Activated naive CD8-positive, alpha-beta T cell treated with anti-CD3 and anti-CD28 coated beads for 36 hours (primary cell): ENCODE measurements at places on chromosomes 3 and 15.

DNA sequence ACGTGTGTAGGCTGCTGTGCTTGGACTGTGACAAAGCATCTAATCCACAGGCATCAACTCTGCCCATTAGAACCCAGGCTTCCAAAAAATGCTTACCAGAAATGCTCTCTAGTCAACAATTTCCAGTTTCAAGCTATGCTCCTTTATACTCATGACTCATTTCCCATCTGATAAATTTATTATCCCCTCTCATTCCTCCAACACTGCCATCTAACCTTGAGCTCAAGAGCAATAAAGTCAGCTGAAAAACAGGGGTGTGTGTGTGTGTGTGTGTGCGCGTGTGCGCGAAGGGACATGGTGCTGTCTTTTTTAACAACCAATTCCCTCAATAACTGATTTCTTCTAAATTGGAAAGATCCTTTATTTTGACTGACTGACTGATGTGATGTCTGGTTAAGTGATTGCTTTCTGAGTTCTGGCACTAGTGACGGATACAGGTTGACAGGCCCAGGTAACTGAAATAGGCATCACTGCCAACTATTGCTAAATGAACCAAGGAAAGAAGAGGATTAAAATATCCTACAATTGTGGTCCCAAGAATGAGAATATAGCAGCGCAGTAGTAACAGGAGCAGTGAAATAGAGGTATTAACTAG lies 405.5 kb downstream of the ZNF385D start:
- DNase-seq: no peak

DNA sequence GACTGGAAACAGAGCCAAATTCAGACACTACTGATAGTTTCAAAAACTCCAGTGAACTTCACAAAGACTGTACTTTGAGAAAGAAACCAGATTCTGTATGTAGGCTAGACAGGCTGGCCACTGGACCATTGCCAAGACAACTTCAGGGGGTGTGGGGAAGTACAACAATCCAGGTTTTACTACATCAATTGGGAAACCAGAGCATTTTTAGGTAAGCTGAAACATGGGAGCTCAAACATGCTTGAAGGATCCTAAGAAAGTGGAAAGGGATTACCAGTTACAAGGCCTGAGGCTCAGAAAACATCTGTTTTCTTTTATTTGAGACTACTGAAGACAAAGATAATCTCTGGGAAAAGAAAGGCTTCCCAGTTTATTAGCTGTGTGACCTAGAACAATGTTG lies 26.9 kb upstream of the ZNF280D start:
- no peak for DNase-seq

- no peak for DNase-seq
Observed at GRCh38 chr3:194233150-194233549, 97.2 kb downstream of the HES1 start.

DNA sequence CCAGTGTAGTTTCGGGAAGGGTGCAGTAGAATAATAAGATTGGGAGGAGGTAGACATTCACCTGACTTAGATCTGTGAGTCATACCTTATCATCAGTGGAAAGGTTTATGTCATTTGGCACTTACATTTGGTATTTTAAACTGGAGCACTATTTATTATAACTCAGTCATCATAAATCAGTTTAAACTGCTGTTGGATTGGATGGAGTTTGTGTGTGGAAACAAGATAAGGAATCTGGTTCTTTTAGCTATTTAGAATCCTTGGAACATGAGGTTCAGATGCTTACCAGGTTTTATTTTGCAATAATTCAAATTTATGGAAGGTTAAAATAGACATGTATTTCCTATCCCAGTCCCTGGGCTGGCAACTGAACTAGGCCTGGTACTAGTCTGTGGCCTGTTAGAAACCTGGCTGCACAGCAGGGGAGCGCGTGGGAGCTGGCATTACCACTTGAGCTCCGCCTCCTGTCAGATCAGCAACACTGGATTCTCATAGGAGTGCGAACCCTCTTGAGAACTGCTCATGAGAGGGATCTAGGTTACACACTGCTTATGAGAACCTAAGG lies 34.5 kb downstream of the ZFAND6 start:
- DNase-seq: peak; percentile 8

DNA sequence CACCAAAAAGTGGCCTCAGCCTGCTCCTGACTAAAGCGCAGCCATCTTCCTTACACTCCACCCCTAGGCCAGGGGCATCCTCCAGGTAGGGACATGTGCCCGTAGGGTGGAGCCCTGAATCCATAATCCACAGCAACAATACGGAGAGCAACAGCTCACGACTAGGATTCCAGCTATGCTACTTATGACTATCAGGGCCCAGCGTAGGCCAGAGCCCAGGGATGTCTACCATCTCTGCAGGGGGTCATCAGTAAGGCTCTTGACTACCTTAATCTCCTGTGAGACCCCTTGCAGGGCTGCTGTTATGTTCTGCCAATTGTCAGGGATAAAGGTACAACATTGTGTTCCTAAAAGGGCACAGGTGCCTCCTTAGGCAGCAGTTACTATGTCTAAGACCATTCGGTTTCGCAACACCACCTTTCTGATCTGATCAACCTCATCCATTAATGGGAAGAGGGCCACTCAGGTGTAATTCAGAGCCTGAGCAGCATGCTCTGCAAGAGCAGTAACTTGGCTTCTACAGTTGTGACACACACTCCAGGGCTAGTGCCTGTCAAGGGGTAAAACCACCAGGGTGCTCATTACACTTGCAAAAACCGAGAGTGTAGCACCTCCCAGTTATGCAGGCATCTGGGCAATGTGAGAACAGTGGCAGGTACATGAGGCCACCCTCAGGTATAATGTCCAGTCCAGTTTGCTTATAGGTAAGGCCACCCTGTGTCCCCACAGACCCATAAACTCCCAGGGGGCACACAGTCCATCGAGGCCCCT lies 11.0 kb downstream of the CCRL2 start:
- no peak for DNase-seq

DNA sequence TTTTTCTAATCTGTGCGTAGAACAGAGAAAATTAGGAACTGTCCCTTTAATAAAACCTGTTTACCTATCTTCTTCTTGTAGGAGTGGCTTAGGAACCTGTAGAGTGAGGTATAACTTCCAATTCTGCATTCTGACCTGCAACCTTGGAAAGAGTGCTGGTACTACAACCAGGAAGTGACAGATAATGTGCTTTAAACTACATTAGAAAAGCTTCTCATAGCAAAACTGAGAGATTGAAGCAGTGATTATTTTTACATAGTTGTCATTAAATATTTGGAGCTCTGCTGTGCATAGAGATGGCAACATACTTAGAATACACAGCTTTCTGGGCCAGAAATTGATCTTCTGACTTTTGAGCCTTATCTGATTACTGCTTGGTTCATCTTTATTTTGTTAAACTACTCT lies 50.4 kb upstream of the ZDHHC23 start:
- DNase-seq: no peak

DNA sequence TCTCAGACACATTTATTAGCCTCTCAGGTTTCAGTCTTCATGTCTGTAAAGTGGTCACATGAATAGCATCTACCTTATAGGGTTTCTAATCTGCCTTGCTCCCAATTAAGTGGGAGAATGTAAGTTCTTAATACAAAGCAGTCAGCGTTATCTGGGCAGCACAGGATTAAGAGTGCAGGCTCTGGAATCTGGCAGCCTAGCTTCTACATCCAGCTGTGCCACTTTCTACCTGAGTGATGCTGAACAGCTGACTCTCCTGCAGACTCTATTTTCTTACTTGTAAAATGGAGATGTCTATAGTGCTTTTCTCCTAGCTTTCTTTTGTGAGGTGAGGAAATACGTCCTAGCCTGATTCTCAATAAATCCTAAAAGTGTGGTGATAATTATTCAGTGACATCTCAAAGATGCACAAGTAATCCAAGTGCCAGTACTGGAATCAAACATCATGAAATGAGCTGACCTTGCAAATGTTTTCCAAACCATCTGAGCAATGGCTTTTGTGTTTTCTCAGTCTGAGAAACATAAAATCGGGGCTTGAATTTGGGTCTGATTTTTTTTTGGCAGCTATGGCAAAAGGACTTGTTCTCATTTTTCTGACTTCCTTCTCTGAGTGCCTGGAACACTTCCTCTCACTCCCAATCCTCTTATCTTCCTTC lies 232.2 kb upstream of the FEZF2 start:
- DNase-seq: no peak

- DNase-seq: peak; percentile 54
Observed at GRCh38 chr15:66619152-66619903, 53.5 kb upstream of the LCTL start.

DNA sequence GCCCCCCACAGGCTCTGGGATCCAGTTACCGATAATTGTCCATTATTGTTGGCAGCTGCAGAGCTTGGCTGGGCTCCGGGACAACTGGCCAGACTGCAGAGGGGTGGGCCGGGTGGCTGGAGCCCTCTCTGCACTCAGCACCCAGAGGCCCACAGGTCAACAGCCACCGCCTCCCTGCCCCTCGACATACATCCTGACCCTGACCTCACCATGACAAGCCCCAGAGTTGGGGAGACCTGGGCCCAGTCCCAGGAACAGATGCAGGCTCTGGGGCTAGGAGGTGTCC lies 22.4 kb downstream of the PTH1R start:
- no peak for DNase-seq

- no peak for DNase-seq
Observed at GRCh38 chr3:143977341-143978262, 6.0 kb downstream of the DIPK2A start.

DNA sequence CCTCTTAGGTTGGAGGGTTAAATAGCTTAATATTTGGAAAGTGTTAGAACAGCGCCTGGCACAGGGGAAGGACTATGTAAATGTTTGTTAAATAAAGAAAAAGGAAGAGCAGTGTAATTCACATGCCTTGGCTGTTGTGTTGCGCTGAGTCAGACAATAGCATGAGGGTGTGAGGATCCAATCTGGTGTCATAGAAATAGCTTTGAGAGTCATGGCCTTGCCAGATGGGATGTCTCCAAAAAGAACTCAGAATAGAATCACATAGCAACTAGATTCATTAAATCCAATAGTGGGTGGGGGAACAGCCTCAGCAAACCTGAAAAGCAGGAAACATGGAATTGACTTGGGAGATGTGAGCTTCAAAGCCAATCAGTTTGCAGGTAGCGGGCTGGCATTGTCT lies 3.9 kb upstream of the RBSN start:
- no peak for DNase-seq

- DNase-seq: no peak
Observed at GRCh38 chr3:158508481-158508880, 62.5 kb upstream of the MLF1 start.

GRCh38 chr3:132916096-132916495 lies 122.1 kb upstream of the TMEM108 start:
- DNase-seq: no peak

GRCh38 chr3:8538223-8538622 lies 36.6 kb downstream of the LMCD1 start:
- no peak for DNase-seq

DNA sequence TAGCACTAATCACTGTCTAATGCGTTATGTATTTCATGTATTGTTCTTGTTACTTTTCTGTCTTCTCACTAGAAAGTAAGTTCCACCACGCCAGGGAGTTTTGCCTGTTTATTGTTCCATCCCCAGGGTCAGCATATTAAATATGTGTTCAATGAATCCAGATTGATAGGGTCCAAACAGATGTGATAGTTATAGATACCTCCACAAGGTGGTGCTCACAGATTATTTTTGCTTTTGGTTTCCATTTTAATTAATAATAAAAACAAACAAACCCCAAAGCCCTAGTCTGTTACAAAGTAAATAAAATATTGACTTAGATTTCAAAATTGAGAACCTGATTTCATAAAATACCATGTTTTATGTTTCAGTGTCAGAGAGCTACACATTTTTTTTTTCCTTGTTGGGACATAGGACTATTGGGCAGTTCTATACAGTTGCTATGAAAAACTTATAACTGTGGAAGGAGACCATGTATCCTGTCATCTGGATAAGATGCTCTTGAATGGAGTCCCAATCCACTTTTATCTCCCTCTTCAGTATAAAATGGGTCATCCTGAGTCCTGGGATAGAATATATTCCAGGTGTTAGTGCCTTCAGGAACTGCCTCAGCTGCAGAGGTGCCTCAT lies 12.4 kb downstream of the OTOL1 start:
- no peak for DNase-seq
